ENCODE measurements at places on chromosomes 11 and 22. TPM values are rescaled to one million over a fixed set of nuclear protein-coding genes. Genes with fewer than 3 reads are reported as not detected.

Gene TRPT1
- total RNA-seq, result 7.3 TPM

Gene MS4A1
- total RNA-seq, result not detected

DNA sequence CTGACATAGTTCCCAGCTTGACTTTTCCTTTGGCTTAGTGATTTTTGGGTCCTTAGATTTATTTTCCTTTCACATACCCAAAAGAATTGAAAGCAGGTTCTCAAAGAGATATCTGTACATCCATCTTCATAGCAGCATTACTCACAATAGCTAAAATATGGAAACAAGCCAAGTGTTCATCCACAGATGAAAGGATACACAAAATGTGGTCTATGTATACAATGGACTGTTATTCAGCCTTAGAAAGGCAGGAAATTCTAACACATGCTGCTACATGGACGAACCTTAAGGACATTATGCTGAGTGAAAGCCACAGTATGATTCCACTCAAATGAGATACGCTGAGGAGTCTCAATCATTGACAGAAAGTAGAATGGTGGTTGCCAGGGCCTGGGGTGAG is 171.8 kb downstream of the IGLL1 start:
- DNase-seq, result no peak

DNA sequence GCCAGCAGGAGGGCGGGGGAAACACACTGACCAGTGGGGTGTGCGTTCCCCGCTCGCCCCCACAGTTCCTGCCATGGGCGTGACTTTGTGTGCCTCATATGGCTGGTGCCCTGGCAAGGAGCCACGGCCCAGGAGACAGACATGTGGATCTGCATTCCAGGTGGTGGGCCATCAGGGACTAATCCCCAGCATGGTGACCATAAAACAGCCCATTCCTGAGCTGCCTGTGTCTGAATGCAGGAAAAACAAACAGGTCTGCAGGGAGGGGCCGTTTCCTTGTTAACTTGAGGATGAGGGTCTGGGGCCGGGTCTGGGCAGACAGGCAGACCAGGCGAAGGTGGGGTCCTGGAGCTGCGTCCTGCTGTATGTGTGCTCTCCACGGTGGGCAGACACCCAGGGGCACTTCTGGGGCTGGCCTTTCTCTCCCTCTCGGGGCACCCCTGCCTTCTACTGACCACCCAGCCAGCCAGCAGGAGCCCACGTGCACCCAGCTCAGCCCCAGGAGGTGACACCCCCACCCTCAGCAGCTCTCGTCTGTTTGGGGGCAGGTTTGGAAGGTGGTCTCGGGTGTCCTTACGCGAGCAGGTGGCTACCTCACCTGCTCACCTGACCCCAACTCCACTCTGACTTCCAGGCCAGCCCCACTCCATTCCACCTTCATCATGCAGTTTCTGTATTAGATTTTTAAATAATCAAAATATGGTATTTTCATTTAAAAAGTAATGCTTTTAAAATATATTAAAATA is 120.3 kb downstream of the KCNQ1OT1 start:
- no peak for DNase-seq

DNA sequence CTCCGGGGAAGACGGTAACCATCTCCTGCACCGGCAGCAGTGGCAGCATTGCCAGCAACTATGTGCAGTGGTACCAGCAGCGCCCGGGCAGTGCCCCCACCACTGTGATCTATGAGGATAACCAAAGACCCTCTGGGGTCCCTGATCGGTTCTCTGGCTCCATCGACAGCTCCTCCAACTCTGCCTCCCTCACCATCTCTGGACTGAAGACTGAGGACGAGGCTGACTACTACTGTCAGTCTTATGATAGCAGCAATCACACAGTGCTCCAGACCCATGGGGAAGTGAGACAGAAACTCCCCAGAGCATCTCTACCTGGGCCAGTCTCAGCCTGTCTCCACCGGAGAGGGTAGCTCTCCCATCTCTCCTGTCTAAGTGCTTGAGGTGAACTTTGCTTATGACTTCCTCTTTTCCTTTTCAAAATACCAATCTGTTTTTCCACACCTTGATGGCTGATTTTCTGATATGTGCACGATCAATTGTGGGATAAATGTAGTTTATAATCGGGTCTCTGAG is 48.5 kb upstream of the VPREB1 start:
- DNase-seq, result no peak

GRCh38 chr11:108881131-108881530 is 216.3 kb downstream of the DDX10 start:
- DNase-seq, result no peak

DNA sequence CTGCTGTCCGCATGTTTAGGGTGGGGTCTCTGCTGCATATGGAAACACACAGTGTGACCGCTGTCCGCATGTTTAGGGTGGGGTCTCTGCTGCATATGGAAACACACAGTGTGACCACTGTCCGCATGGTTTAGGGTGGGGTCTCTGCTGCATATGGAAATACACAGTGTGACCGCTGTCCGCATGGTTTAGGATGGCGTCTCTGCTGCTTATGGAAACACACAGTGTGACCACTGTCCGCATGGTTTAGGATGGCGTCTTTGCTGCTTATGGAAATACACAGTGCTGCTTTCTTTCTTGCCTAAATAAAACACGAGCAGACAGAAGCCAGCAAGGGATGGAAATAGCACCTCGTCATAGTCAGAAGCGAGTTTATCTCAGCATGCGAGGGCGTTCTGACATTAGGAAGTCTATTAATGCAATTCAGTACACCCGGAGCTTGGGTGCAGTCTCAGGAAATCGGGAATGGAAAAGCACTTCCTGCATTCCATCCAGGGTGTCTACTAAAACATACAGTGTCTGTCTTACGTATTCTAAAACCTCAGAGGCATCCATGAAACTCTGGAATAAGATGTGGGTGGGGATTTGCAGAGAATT is 32.6 kb upstream of the TOLLIP start:
- DNase-seq, result no peak
